ENCODE measurements at places on chromosomes 11 and 22. TPM values are rescaled to one million over a fixed set of nuclear protein-coding genes. Genes with fewer than 3 reads are reported as not detected.

Gene SLC5A12
- not detected for total RNA-seq

- H3K36me3 ChIP-seq, result peaks cover 99% of the 10 kb centered on the region
- peak; percentile 80 for DNase-seq
- peak overlapping the region; percentile 85 for H3K4me3 ChIP-seq
- peak overlapping the region; percentile 99 for H3K27ac ChIP-seq
- H3K4me1 ChIP-seq, result peaks cover 99% of the 10 kb centered on the region
Observed at GRCh38 chr22:36331912-36332622, 55.7 kb downstream of the MYH9 start.

Gene C11orf42
- total RNA-seq, result not detected

DNA sequence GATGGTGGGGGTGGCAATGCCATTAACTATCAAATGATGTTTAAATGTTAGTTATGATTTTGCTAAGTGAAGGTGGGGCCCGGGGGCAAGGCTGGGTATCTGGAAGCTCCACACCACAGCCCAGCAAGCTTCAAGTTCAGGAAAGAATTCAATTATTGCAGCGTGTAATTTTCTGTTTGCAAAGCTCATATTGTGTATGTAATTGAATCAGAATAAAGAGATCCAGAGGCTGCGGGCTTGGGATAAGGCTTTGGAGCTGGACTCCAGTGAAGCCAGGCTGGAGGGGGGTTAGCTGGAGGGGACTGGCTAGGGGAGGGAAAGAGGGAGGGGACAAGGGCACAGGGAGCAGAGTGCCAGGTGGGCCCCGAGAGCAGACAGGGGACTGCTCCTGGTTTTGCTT is 557.1 kb upstream of the CADM1 start:
- DNase-seq, result no peak
- H3K4me1 ChIP-seq, result no peaks in the 10 kb centered on the region
- no peak overlapping the region for H3K27ac ChIP-seq
- H3K36me3 ChIP-seq, result no peaks in the 10 kb centered on the region
- no peak overlapping the region for H3K4me3 ChIP-seq

- H3K27ac ChIP-seq, result no peak overlapping the region
- H3K27me3 ChIP-seq, result peaks cover 3% of the 10 kb centered on the region
- H3K4me1 ChIP-seq, result no peaks in the 10 kb centered on the region
- H3K36me3 ChIP-seq, result no peaks in the 10 kb centered on the region
- no peak overlapping the region for H3K4me3 ChIP-seq
Observed at GRCh38 chr11:10272132-10272531, 21.9 kb downstream of the SBF2 start.

- H3K4me1 ChIP-seq, result no peaks in the 10 kb centered on the region
- no peak for DNase-seq
- no peak overlapping the region for H3K4me3 ChIP-seq
- no peaks in the 10 kb centered on the region for H3K36me3 ChIP-seq
- H3K27me3 ChIP-seq, result peaks cover 2% of the 10 kb centered on the region
Observed at GRCh38 chr22:41966225-41966606, 3.0 kb upstream of the SEPTIN3 start.

DNA sequence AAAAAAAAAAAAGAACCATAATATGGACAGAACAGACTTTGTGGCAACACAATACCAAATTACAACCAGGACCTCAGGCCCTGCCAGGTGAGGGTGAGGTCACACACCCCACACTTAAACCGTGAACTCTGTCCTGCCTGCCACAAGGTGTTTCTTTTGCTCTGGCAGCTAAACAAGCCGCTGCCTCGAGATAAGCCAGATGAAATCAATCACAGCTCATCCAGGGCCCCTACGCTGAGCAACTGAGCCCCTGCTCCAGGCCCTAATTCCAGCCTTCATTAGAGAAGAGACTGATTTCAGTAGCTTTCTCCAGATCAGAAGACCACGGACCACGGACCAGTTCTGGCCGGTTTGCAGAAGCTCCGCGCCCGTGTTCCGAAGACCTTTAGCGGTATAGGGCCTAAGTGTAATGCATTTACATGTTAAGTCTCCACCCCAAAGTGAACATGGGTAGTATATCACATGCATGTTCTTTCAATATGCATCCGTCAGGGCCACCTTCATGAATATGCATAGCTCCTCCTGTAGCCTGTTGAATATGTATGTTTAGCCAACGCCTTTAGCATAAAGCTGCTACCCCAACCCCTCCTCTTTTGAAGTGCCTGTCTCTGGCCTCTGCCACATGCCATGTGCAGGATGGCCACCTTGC is 14.8 kb upstream of the RAC2 start:
- peaks cover 4% of the 10 kb centered on the region for H3K27me3 ChIP-seq
- no peak overlapping the region for H3K4me3 ChIP-seq
- no peak for DNase-seq
- peaks cover 2% of the 10 kb centered on the region for H3K36me3 ChIP-seq

DNA sequence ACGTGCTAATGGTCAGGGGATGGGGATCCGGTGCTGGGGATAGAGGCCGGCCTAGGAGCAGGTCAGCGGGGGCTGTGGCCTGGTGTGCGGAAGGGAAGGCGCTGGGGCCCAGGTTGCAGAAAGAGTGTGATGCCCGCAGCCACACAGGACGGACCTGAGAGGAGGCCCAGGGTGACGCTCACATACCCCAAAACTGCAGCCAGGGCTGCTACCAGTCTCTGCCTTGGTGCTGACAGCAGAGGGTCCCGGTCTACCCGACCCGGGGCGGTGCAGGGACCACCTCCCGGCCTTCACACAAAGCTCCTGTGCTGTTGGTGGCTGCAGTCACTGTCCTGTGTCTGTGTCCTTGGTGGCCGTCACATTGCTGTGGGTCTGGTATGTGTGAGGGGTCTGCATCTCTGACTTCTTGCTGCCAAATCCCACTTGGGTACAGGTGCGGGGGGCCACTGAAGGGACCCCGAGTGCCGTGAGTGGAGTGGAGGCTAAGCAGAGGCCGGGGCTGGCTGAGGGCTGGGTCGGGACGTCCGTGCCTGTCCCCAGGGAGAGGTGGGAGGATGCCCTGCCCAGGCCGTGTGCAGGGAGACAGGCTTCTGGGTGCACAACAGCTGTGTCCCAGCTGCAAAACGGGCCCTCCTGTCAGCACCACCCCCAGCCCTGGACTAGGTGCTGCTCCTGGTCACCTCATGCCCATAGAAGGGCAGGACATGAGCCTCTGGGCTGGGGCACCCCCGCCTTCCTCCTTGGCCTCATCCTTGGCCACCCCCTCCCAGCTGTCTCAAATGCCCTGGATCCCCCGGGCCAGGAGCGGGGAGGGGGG is 1.5 kb downstream of the LSP1 start:
- DNase-seq, result peak; percentile 34
- H3K27ac ChIP-seq, result peak overlapping the region; percentile 98
- no peaks in the 10 kb centered on the region for H3K27me3 ChIP-seq
- peak overlapping the region; percentile 99 for H3K4me3 ChIP-seq

Gene KDM4F
- total RNA-seq, result not detected

- DNase-seq, result no peak
- no peak overlapping the region for H3K27ac ChIP-seq
- H3K27me3 ChIP-seq, result no peaks in the 10 kb centered on the region
- no peaks in the 10 kb centered on the region for H3K36me3 ChIP-seq
- H3K4me3 ChIP-seq, result no peak overlapping the region
Observed at GRCh38 chr11:14140991-14141390, 178.5 kb downstream of the SPON1 start.

Gene APOA4
- total RNA-seq, result not detected

DNA sequence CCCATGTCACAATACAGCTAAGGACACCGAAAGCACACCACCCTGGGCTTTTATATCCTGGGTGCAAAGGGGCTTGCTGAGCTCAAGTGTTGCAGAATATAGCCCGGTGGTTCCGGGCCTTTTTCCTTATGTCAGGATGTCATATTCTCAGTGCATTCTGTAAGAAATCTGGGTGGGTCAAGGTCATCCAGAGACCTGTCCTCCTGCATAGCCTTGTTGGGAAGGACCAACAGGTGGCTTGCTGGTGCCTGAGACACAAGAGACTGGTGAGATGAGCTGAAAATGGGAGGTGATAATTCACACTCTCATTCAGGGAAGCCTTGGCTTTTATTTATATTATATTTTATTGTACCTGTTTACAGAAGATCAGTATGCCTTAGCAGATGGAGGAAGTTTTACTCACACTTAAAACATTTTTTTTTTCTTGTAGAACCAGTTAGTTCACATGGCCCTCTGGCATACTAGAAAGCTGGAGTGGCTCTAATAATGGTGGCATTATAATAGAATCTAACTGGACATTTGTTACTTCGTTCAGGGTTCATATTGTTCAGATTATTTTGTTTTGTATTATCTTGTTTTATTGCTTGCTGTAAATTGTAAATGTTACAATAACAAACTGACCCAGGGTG is 14.6 kb upstream of the TMEM123 start:
- no peak for DNase-seq
- no peak overlapping the region for H3K4me3 ChIP-seq
- peaks cover 85% of the 10 kb centered on the region for H3K4me1 ChIP-seq
- no peak overlapping the region for H3K27ac ChIP-seq

Gene PDE2A
- total RNA-seq, result 0.37 TPM
